CD4-positive, alpha-beta T cell treated with Interleukin-4 for 4 hours (primary cell): ENCODE measurements at places on chromosomes 5 and 9.

DNA sequence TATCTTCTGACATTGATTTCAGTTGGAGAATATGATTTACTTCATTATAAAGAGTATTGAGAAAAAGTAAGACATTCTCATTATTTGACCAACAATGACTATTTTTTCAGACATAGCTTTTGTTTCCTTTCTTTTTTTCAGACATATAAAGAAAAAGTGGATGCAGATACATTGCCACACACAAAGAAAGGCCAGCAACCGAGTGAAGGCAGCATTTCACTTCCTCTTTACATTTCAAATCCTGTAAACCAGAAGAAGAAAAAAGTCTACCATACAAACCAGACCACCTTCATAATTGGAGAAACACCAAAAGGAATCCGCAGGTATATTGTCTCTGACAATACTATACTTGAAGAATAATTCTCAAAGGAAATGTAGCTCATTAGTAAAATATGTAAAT, 128.9 kb downstream of the ERCC6L2 start:
- no peak for DNase-seq

DNA sequence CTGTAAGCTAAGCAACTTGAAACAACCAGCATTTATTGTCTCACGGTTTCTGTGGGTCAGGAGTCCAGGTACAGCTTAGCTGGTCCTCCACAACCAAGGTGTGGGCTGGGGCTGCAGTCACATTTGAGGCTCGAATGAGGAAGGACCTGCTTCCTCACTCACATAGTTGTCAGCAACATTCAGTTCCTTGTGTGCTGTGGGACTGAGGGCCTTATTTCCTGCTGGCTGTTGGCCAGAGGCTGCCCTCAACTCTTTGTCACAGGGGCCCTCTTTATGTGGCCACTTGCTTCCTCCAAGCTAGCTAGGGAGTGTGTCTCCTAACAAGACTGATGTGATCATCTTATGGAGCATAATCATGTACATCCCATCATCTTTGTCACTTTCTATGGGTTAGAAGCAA, 29.2 kb upstream of the SEMA4D start:
- no peak for DNase-seq

DNA sequence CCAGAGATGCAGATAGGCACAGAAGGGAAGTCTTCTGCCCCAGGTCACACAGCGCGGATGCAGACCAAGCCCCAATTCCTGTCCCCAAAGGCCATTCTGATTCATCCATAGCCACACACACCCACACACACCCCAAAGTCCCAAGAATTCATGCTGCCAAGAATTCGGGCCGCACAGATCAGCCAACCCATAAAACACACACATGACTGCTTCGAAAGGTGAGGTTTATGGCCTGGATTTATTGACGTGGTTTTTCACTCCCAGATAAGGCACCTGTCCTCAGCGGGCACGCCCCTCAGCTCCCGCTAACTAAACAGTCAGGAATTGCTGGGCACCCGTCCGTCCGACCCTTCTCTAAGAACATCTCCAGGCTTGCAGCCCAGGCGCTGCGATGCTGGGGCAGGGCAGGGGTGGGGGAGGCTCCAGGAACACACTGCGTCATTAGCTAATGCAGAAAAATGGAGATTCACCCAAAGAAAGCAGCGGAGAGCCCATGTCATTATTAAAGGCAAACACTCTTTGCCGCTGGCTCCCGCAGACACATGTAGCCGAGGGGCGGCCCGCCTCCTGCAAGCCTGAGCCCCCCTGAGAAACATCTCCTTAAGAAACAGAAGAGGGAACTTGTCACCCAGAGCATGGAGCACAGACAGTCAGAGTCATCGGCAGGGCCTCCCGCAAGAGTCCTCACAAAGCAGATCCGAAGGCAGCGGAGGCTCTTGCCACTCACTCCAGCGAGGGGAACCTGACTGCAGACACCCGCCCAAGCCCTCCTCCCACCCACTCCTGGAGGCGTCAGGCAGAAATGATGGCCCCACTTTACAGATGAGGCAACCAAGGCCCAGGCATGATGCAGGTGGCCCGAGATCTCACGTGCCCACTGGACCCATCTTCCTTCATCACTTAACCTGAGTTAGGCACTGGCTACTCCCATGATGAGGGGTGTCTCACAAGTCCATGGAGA, 19.9 kb downstream of the VAV2 start:
- DNase-seq: no peak

- no peak for DNase-seq
Observed at GRCh38 chr9:89619424-89620138, 14.8 kb downstream of the GADD45G start.

- no peak for DNase-seq
Observed at GRCh38 chr5:169064093-169064492, 236.8 kb downstream of the SLIT3 start.

GRCh38 chr5:79774855-79775237, 85.2 kb downstream of the CMYA5 start:
- no peak for DNase-seq

- DNase-seq: no peak
Observed at GRCh38 chr5:172005708-172006320, 624 bp downstream of the FBXW11 start.

- no peak for DNase-seq
Observed at GRCh38 chr5:171624396-171624795, 161.2 kb upstream of the SMIM23 start.

DNA sequence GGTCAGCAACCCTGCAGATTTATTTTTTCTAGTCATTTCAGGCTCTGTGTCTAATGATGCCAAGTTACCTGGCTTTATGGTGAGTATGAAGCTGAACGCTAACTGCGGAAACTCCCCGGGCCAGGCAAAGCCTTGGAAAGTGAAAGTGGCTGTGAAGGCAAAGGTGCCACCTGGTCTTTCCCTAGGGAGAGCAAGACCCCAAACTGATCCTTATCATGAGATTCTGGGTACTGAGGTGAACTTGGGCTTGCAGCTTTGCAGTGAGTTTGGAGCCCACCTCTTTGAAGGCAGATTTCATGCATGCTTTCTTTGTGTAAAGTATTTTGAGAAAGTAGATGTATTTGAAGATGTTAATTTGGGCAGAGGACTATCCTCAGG, 63.3 kb downstream of the CARTPT start:
- DNase-seq: no peak

- no peak for DNase-seq
Observed at GRCh38 chr9:121233906-121234831, 32.5 kb upstream of the RAB14 start.

GRCh38 chr5:6396836-6397535, 18.6 kb upstream of the MED10 start:
- DNase-seq: no peak

- DNase-seq: no peak
Observed at GRCh38 chr5:159338118-159338517, 7.8 kb upstream of the IL12B start.

DNA sequence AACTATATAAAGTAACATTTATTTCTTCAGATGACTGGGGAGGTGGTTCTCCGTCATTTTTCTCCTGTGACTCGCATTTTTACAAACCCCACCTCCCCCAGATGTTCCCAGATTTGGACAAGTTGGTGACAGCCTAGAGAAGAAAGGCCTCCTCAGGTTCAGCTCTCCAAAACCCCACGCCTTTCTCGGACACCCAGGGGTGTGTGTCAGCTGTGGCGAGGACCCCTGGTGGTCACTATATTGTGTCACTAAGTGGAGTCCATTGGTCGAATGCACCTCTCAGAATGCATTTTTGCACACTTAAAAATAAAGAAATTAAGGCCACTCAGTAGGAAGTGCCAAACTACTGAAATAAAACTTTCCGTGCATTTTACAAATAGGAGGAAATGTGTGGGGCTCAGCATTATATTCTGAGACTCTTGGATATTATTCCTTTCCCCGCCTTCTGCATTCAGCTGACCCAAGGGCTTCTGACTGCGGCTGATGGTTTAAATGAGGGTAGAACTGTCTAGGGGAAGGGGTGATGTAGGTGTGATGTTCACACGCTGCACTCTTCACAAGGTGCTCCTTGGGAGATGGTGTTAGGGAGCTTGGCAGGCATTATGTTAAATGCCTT, 47.6 kb downstream of the ACO1 start:
- peak; percentile 15 for DNase-seq

- DNase-seq: no peak
Observed at GRCh38 chr5:166436872-166437271, 1854.6 kb upstream of the WWC1 start.

GRCh38 chr9:124660341-124660801, 110.7 kb downstream of the NR6A1 start:
- DNase-seq: no peak

GRCh38 chr9:121505903-121506735, 6.5 kb upstream of the GGTA1 start:
- no peak for DNase-seq

DNA sequence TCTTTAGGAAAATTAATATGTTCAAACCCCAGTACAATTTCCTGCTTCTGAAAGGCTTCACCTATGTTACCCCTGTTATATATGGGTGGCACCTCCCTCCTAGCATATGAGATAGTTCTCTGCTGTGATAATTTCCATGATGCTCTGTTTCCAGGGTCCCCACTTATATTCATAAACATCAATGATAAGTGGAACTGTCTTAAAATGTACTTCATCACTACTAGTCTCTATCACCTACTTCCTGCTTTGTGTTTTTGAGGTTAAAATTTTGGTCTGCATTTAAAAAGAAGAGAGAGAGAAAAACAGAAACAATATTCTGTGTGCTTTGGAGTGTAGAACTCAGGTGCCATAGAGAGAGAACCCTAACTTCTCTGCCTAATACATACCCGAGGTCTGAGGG, 234.7 kb downstream of the HTR1A start:
- DNase-seq: no peak

DNA sequence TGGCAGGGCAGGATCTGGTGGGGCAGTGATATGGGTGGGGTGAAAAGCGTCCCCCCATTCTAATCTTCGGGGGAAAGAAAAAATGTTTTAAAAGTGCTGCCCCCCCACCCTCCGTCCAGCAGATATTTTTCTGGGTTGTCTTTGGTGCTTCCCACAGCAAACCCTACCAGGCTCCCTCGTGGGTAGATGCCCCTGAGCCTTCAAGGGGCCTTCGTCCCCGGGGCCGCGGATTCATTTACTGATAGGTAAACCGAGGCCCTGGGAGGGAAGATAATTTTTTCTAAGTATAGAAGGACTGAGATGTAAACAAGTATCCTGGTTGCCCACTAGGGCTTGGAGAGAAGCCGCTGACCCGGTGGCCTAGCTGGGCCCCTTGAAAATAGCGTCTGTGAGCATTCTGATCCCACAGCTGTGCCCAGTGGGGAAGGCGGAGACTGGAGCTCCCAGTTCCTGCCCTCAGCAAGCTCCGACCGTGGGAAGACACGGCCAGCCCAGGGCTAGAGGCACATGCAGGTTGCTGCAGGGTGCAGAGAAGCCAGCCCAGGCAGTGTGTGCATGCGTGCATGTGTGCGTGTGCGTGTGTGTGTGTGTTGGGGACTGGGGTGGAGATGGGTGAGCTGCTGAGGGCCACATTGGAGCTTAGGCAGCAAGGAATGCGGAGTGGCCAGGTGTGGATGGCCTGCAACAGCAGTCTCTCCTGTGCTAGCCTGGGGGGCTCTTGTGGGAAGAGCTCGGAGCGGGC, 6.0 kb upstream of the RXRA start:
- no peak for DNase-seq

DNA sequence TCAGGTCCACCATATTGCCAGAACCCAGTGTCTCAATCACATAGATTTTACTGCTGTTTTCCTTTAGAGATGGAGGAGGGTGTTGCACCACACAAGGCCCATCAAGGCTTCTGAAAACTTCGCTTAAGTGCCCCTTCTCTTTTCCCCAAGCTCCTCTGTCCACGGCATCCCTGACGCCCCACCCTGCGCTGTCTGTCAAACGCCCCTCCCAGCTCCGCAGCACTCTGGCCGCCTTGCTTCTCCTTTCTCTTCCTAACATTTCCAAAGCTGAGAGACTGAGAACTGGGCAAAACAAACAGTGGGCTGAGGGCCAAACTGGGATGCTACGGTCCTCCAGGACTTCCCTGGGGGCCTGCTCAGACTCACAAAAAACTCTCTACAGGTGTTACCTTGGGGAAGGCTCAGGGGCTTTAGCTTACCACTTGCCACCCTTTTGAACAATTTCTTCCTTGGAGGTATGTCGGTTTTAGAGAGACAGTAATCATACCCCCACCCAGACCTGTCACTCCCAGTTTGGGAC, 28.3 kb upstream of the ERGIC1 start:
- DNase-seq: no peak

DNA sequence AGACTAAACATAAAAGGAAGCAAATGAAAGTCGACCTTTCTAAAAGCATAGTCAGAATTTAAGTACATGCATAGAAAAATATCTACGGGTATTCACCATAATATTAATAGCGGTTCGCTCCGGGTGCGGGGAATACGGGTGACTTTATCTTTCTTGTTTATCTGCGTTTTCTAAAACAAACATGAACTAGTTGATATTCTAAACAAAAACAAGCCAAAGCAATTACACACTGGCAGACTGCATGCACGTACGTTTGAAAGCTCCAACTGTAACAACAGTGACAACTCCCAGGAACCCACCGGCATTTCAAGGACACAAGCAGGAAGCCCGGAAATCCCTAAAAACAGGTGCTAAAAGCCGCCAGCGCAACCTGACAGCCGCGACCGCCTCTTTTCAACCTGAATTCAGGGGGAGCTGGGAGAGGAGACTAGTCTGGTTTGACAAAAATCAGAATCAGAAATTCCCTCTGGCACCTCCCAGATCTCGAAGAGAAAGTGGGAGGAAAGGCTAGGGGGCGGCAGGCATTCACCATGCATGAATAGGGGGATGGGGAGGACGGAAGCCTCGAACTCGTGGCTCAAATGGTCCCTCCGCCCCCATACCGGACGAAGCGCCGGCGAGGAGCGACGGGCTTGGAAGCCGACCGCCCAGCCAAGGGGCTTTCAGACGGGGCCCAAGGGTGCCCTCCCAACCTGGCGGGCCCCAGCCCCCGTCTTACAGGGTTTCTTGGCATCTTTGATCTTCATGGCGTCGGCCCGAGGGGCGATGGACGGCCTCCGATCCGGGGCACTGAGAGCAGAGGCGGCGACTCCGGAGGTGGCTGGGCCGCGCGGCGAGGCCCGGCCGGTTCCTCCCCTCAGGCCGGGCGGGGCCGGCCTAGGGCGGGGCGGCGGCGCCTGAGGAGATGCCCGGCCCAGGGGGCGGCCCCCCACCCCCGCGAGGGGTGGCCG, at the start of gene PANK3:
PANK3 (minus strand) TSS at position 831 of the 950 bp plus-strand sequence; CDS start at position 746, 85 bp downstream.
- DNase-seq: peak; percentile 0

DNA sequence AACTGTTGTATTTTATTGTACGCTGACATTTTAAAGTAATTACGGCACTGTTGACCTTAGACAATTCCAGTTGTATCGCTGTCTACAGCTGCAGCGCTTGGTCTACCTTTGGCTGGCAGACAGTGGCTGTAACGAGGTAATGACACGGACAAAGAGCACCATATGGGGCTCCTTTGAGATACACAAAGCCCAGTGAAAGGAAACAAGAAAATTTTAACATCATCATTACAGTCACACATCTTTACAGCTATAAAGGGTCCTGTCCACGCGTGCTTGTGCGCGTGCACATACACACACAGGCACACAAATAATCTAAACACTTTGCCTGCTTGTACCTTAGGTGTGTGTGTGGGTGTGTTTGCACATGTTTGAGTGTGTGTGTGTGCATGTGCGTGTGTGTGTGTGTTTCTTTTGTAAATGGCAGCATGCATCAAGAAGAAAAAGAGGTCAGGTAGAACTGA, 946.0 kb downstream of the NR2F1-AS1 start:
- DNase-seq: no peak
